ENCODE measurements at places on chromosomes 5 and 9.
A peak's percentile ranks its signal among the peaks of the same experiment; 100 is the strongest.

GRCh38 chr5:2758632-2759031, 7.2 kb upstream of the IRX2 start:
- DNase-seq, result no peak

GRCh38 chr9:137534256-137535119, 15.7 kb downstream of the PNPLA7 start:
- DNase-seq, result peak; percentile 60

DNA sequence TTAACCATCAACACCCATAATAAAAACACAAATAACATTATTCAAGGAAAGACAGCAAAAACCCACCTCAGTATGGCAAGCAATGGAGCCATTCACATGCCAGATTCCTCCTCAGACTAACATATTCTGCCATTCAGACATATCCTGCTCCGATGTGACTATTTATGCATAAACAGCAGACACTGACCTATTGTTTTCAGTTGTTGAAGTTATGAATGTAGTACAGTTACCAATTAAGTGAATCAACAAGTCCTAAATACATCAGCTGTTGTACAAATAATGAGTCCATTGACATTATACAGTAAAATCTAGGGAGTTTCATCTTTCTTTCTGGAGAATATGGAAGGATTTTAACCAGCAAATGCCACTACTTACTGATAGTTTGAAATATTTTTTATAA, 131.7 kb downstream of the DENND1A start:
- no peak for DNase-seq

DNA sequence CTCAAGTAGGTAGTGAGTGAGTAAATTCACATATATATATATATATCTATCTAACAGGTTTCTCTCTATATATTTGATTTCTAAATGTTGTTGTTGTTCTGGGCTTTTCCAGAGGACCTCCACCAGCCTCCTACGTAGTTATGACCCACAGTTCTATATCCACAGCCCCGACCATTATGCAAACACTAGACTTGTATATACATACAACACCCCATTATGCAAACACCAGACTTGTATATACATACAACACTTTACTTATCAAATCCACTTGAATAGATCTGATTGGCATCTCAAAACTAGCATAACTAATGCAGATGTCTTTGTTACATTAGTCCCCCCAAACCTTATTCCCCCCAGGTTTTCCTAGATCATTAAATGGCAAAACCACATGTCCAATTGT, 108.7 kb downstream of the JAKMIP2 start:
- DNase-seq, result no peak

DNA sequence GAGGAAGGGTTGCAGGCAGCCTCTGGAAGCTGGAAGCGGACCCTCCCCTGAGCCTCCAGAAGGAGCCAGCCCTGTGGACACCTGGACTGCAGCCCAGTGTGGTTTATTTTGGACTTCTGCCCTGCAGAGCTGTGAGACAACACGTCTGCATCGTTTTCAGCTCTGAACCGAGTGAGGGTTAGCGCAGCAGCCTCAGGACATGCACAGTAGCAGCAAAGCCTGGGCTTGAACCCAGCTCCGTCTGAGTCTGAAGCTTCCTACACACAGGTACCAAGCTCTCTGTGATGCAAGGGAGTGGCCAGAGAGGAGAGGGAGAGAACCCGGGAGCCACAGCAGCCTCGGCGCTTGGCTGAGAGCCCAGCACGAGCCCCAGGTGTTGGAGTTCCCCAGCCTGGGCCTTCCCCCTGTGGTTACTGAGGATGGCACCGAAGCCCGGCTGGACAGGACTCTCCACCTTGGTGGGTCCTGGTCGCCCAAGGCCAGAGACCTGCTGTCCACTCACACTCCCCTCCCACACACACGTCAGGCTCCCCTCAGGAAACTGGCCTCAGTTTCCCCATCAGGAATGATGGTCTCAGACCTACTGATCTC, 128.2 kb downstream of the OLFM1 start:
- DNase-seq, result no peak

Measured in AG10803 (cell line).